ENCODE measurements at places on chromosomes 7 and 10.
A peak's percentile ranks its signal among the peaks of the same experiment; 100 is the strongest.

DNA sequence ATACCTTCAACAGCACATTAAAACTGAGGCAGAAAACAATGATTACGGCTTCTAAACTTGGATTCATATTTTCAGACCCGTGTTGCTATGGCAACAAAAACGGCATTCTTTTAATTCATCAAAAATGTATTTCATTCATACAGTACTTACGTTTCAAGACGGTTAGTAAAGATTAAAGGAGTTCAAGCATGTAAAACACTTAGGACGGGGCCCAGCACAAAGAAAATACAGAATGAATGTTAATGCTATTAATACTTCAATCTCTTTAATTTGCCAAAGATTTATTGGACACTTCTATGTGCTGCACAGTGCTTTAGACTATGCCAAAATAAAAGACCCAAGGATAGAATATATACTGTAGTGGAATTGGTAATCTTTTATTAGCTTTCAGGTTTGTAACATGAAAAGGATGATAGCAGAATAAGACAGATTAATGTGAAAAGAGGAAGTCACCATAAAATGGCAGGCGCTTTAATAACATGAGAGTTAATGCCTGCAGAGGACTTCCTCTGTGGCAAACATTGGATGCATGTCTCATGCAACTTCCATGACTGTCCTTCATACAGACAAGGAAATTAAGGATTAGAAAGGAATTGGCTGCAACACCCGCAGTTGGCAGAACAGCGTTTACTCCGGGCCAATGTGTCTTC is 201.6 kb upstream of the KLF6 start:
- DNase-seq, result no peak

DNA sequence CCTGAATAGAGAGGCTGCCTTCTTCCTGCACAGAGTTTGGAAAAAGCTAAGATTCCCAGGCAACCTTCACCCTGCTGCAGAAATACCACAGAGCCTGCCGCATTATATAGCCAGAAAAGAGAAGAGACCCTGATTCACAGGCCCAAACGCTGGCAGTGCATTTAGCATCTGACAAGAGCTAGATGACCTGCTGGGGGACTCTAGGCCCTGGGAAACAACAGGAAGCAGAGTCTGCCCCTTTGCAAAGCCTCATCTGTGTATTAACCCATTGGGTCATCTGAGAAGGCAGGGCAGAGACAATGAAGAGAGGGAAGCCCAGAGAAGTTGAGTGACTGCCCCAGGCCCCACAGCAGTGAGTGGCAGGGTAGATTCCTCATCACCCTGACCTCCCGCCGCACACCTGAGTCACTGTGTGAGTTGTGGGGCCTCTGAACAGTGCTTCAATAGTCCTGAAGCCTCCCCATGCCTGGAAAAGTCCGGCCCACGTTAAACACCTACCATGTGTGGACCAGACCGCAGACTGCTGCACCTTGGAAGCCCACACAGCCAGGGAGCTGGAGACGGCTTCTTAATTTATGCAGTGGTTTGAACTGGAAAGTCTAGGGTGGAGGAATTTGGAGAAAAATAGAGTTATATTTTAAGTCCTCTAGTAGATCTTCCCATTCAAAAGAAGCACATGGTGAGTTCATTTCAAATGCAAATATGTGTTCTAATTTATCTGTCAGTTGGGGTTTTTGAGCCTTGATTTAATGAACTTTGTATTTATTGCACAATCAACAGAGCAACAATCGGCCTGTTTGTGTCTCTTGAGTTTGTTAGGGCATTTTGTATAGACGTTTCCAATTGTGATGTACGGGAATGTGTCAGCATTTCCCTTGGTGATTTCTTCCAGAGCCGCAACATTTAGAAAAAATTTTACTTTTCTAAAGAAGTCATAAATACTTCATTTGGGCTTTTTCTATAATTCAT is 80.4 kb upstream of the GPR26 start:
- no peak for DNase-seq

- DNase-seq, result no peak
Measured at GRCh38 chr10:95532536-95532935, 28.6 kb downstream of the SORBS1 start.

GRCh38 chr10:60962946-60963345 is 19.0 kb upstream of the RHOBTB1 start:
- DNase-seq, result peak; percentile 28

DNA sequence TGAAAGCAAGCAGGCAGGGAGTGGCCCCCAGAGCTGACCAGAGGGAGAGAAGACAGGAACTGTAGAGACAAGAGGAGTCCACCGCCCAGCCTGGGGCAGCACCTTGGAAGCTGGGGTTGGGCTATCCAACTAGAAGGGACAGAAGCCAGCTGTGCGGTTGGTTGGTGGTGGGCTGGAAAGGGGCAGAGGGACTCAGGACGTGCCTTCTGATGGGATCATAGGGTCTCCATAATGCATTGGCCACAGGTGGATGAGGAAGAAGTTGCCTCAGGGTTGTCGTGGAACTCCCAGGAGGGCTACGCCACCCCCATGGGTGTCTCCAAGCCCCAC is 114.0 kb upstream of the RET start:
- DNase-seq, result no peak

GRCh38 chr7:49245062-49245461 is 320.7 kb downstream of the CDC14C start:
- no peak for DNase-seq

- DNase-seq, result no peak
Measured at GRCh38 chr7:129821476-129821875, 131.3 kb downstream of the UBE2H start.

DNA sequence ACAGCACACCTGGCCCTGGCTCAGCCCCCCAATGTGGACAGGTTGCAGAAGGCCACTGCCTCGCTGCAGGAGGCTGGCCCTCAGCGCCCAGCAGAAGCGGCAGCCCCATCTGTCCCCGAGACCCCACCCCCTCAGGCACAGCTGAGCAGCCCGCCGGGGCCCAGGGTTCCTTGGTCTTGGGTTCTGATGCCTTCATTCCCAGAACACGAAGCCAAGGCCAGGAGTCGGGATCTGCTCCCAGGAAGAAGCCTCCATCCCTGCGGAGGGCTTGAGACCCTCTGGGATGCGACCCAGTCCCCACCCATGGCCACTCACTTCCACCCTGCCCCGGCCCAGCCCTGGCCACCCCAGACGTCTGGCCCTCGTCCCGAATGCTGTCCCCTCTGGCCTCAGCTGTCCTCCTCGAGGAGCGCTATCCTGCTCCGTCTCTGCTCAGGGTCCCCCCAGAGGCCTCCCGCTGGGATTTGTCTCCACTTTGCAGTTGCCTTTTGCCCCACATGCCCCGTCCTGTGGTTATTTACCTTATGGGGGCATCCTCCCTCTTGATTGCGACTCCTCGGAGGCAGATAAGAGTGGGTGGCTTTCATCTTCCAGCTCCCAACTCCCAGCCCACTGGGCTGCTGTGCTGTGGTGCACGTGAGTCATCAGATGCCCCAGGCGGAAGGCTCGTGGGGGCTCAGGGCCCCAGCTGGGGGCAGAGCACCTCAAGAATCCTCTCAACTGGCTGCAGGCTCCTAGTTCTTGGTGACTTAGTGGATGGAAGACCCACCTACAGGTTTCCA is 97.5 kb downstream of the MKI67 start:
- no peak for DNase-seq

DNA sequence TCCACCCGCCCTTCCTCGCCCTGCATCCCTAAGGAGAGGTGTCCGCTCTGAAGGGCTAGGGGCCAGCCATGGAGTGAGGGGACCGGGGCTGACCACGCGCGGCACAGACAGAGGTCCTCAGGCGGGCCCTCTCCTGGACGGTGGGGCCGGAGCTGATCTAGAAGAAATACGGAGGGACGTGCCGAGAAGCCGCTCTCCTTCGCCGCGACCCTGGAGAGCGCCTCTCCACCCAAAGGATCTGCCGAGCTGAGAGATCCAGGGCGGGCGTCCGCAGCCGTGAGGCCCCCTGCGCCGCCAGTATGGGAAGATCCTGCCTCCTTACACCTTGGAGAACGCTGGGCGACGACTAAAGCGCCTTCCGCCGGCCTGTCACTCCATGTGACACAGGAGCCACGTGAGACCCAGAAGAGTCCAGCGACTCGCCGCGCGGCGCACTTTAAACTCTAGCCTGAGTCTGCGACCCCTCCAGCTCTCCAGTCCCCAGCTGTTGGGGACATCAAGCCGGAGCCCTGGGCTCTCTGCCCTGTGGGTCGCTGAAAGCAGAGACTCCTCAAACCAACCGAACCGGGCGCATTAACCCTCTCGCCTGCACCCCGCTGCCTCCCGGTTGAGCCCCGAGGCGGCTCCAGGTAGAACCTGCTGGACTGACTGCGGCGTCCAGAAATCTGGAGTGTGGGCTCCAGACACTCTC is 1.5 kb upstream of the SFMBT2 start:
- no peak for DNase-seq

- DNase-seq, result no peak
Measured at GRCh38 chr10:6301488-6302075, 98.8 kb downstream of the PFKFB3 start.

DNA sequence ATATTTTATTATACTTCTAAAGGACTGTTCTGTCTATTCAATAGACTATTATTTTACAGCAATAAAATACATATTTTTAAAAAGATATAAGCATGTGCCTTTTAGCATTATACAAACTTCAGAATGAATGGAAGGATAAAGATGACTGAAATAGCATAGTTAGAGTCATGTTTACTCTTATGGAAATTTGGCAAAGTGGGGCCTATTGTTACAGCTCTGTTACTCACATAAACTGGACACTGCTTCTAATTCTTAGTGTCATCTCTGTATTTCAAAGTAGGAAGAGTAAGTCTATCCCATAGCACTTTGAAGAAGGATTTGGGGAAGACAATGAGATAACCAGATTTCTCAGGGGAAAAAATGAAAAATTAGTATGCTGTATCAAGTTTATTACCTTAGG is 168.2 kb downstream of the SKAP2 start:
- no peak for DNase-seq

DNA sequence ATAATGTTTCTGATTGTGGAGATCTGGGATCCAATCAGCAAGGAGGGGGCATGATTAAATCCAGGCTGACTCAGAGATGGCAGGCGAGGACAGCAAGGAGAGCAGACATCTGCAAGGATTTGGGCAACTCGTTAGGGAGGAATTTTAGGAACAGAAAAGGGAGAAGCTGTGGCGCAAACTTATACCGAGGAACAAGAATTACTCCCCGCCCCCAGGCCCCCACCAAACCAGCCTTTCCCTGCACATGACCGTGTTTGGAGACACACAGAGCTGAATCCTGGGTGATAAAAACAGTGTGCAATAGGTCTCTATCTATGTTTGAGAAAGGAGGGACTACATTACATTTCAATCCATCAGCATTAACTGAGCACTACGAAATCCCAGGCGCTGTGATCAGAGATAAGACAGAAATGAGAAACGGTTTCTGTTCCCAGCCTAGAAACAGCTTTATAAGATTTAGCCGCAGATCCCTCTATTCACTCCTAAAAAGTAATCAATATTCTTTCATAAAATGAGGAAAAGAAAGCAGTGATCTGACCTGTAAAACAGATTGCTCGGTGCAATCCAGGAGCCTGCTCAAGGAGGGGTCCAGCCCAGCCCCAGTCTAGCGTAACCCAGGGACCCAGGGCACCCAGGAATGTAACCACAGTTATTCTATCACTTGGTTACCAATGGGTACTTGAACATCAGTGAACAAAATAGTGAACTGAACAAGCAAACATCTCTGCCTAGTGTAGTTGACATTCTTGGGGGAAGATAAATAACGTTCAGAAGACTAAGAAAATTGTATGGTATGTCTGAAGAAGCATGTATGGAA is 37.2 kb upstream of the RAPGEF5 start:
- DNase-seq, result peak; percentile 24

GRCh38 chr10:131116991-131117375 is 194.5 kb downstream of the TCERG1L start:
- DNase-seq, result no peak

DNA sequence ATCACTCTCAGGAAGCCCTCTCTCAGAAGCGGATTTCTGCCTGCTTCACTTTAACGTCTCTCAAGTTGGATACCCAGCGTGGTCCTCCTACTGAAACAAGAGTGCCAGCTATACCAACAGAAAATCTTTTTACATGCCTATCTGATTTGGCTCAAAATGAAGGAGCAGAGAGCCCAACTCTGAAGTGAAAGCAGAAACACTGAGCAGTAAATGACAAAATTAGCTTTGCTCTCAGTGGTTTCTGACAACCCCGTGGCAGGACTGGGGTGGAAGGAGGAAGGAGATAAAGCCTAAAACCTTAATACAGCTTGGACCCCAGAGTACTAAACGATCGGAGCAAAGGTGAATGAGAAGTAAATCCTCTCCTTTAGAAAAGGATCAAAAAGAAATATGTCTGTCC is 25.1 kb upstream of the GPR37 start:
- no peak for DNase-seq

GRCh38 chr7:84686373-84686772 is 491.8 kb upstream of the SEMA3A start:
- no peak for DNase-seq

DNA sequence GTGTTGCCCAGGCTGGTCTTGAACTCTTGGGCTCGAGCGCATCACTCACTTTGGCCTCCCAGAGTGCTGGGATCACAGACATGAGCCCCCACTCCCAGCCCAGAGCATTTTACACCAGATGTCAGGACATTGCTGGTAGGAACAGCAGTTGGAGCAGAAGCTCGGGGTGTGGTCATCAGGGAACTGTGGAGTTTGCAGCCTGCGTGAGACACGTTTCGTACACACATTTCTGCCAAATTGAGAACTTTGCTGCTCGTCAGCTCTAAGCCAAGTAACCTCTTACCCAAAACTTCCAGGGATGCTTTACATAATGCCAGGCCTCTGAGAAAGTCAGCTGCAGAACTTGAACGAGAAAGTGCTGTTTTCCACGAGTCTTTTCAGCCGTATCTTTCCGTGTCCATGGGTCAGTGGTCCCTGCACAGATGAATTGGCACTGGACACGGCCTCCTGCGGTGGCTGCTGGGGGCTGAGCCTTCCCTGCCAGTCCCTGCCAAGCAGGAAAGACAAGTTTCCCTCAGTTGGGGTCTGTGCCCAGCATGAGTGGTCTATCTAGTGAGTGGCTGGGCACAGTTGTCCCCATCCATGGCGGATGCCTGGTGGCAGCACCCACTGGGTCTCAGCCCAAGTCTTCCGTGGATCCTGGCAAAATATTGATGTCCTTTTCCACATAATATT is 54.4 kb downstream of the DNAJB6 start:
- DNase-seq, result no peak

DNA sequence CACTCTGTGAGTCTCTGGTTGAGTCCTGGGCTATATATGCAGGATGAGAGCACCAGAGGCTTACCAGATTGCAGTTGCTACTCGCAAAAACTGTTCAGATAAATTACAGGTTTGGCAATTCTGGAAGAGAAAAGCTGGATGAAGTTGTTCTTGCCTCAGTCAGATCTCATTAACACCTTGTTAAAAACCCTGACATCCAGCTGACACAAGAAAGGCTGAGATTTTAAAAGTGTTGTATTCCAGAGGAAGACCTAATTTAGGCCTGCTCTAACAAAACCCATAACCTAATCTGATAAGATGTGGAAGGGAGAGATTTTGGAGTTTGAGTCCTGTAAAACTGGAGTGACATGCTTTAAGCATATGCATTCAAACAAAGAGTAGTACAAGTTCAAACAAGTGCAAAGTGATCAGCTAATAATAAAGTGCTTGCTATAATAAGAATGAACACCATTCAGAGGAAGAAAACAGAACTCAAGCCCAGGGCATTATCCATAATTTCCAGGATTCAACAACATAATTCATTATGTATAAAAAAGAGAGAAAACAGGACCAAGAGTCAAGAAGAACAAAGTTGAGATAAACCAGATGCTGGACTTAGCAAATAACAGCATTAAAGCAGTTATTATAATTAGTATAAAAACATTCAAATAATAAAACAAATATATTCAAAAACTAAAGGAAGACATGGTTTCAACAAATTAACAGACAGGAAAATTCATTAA is 135.5 kb downstream of the CD36 start:
- no peak for DNase-seq

- no peak for DNase-seq
Measured at GRCh38 chr7:142321391-142321790, 63.5 kb upstream of the PRSS58 start.

- DNase-seq, result peak; percentile 27
Measured at GRCh38 chr10:130127364-130128061, 8.7 kb upstream of the GLRX3 start.
